ENCODE measurements at places on chromosomes 2 and 18.
A peak's percentile ranks its signal among the peaks of the same experiment; 100 is the strongest.

- DNase-seq = no peak
These were observed 227.5 kb upstream of the FOSL2 start for GRCh38 chr2:28165087-28165635.

GRCh38 chr2:195202163-195202845 lies 454.7 kb upstream of the SLC39A10 start:
- DNase-seq = no peak

- DNase-seq = no peak
These were observed 54.2 kb upstream of the GAREM2 start for GRCh38 chr2:26118682-26119081.

DNA sequence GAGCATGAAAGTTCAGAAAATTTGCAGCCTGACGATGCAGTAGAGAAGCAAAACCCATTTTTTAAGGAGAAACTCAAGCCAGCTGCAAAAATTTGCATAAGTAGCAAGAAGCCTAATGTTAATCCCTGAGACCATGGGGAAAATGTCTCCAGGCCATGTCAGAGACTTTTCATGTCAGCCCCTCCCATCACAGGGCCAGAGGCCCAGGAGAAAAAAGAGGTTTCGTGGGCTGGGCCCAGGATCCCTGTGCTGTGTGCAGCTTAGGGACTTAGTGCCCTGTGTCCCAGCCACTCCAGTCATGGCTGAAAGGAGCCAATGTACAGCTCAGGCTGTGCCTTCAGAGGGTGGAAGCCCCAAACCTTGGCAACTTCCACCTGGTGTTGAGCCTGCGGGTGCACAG lies 533.0 kb downstream of the THSD7B start:
- no peak for DNase-seq

GRCh38 chr18:62264984-62265383 lies 60.1 kb upstream of the TNFRSF11A start:
- no peak for DNase-seq

GRCh38 chr2:239534581-239535412 lies 134.0 kb upstream of the HDAC4 start:
- no peak for DNase-seq

DNA sequence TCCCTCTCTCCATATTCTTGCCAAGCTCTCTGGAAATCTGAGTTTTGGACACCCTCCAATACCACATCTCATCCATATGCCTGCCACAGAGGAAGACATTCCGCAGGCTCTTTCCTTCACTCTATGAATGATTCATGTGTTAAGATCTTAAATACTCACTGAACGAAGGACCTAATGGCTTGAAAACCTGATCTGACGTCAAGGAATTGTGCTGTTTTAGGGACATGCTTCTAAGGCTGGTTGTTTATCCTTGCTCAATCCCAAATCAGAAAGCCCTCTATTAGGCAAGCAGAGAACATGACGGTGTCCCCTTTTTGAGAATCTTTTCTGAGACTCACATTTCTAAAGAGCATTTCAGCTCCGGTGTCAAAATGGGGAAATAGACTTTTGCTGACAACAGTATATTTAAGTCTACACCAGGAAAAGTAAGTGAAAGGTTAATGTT lies 83.7 kb upstream of the GALNT5 start:
- DNase-seq = no peak

- no peak for DNase-seq
These were observed 178.2 kb upstream of the RAB12 start for GRCh38 chr18:8431036-8431435.

GRCh38 chr18:74389171-74389927 lies 67.8 kb downstream of the DIPK1C start:
- DNase-seq = no peak

GRCh38 chr2:8551622-8552074 lies 130.2 kb upstream of the ID2 start:
- DNase-seq = peak; percentile 32

- DNase-seq = no peak
These were observed 174.2 kb downstream of the MIB1 start for GRCh38 chr18:21914739-21915319.

GRCh38 chr2:71792926-71793761 lies 339.8 kb downstream of the DYSF start:
- DNase-seq = no peak

GRCh38 chr18:9400197-9400596 lies 65.6 kb downstream of the TWSG1 start:
- no peak for DNase-seq

GRCh38 chr2:171566057-171566456 lies 43.8 kb downstream of the CYBRD1 start:
- DNase-seq = no peak

DNA sequence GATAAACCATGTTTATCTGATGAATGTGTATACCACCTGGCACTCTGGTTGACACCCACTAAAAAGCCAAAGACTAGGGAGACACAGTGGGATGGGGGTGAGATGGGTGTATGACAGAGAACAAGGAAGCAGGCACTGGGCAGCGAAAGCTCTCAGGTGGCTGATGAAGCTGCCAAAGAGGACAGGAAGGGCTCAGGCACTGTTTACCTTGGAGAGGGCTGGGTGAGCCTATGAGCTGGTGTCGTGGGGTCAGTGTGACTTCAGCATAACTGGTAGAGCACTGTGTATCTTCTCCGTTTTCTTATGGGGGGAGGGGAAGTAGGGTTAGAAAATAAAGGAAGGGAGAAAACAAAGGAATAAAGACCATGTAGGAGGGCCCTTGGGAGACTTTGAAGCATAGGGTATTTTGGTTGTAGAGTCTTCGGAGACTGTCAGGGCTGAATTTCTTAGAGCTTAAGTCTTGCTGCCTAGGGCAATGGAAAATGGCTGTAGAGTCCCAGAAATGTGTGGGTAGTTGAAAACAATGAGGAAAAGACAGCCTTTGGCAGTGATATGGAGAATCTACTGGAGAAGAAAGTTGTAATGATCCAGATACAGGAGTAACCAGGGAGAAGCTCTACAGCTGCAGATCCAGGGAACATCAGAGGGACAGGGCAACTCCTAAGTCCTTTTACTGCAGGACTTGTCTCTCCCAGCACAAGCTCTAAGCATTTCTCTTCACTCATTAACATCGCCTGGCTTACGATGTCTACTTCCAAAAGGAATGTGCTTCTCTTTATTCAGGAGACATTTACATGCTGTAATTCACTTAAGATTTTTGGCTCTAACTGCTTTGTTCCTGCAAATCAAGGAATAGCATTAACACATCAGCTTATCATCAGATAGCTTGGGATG lies 120.0 kb downstream of the AQP4 start:
- DNase-seq = no peak

GRCh38 chr18:6874315-6874714 lies 144.8 kb downstream of the ARHGAP28 start:
- DNase-seq = no peak

DNA sequence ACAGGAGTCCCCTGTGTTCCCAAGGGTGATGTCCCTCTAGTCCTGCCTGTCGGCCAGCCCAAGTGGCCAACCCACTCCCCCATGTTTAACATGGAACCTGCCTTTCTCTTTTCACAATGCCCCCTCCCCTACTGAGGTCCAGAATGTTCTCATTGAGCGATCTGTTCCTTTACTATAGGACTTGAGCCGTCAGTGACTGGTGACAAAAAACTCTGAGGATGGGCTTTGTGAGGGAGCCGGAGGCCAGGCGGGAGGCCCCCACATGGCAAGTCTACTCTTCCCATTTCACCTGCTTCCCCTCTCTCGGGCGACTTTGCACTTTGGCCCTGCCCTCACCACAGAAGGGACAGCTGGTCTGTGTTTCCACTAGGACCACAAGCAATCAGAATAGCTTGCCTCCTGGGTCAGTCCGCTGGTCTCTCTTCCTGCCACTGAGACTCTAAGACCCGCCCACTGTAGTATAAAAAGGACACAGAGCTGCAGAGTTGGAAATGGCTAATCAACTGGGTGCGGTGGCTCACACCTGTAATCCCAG lies 146.5 kb upstream of the RAB12 start:
- DNase-seq = no peak

DNA sequence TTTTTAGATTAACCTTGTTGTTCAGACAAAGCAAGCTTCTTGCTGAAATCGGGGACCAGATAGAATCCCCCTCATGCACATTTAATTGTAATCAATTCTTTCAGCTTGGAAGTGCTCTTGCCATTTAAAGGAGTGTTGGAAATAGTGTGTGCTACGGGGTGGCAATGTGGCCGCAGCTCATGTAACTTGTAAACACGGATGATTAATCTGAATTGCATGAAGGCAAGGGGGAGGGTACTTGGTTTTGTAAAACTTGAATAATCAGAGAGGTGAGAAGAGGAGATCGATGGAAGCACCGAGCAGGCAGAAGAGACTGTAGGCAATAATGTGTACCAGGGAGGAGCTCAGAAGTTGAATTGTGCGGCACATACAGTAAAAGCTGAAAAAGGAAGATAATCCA lies 273.5 kb downstream of the PTGR3 start:
- DNase-seq = no peak

GRCh38 chr18:13823707-13824395 lies at the start of gene MC5R:
Gene MC5R (plus strand): TSS chr18:13824149. CDS start chr18:13825766, 1,617 bp downstream.
- DNase-seq = peak; percentile 79

DNA sequence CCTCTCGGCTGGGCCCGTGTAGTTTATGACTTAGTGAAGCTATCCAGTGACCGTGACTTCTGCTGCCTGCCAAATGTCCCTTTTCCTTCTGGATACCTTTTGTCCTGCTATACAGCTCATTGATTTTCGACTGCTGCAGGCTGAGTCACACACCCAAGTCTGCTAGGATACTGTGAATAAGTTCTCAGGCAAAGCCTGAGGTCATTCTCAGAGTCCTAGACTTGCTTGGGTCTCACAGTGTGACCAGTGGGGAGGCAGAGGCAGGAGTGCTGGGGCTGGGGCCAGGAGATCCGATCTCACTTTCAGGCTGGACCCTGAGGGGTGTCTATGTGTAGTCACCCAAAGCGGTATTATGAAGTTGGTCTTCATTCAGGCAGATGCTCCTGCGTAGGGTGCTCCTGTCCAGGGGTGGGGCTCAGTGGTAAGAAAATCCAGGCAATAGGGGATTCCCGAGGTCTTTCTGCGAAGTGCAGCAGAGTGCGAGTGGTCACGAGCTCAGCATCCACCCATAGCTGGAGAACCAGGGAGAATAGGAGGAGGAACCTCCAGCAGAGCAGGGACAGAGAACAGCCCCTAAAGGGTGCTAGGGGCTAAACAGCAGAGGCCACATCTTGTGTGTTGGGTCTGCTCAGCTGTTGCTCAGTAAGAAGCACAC lies 268.6 kb upstream of the NCKAP5 start:
- no peak for DNase-seq

- no peak for DNase-seq
These were observed 49.6 kb downstream of the ODC1 start for GRCh38 chr2:10398496-10398895.

GRCh38 chr2:151716721-151717120 lies 17.6 kb downstream of the NEB start:
- DNase-seq = no peak

- no peak for DNase-seq
These were observed 124.9 kb downstream of the PLB1 start for GRCh38 chr2:28620801-28621171.

- no peak for DNase-seq
These were observed 93.1 kb downstream of the TNFRSF11A start for GRCh38 chr18:62418258-62418657.

Data from stimulated activated CD4-positive, alpha-beta T cell treated with anti-CD3 and anti-CD28 coated beads, Interleukin-4, amount 100 ng/mL, for 4 hours (primary cell).